ENCODE measurements at places on chromosomes 1 and 21. TPM values are rescaled to one million over a fixed set of nuclear protein-coding genes. Genes with fewer than 3 reads are reported as not detected.

Gene ZBTB7B
- polyA plus RNA-seq: 3.6 TPM

Gene FCRL1
- polyA plus RNA-seq: 0.08 TPM

Gene NOTCH2
- 70.6 TPM for polyA plus RNA-seq

Gene SLC35F3
- polyA plus RNA-seq: 0.04 TPM

Gene GJB3
- polyA plus RNA-seq: not detected

Gene CD164L2
- polyA plus RNA-seq: 0.06 TPM

Gene SLAMF8
- polyA plus RNA-seq: 0.73 TPM

Gene ARHGEF16
- 1.7 TPM for polyA plus RNA-seq

Gene PGLYRP3
- not detected for polyA plus RNA-seq

Gene NR1I3
- polyA plus RNA-seq: not detected

Gene AMPD1
- 0.18 TPM for polyA plus RNA-seq

Gene GNG12
- 41.0 TPM for polyA plus RNA-seq

Gene RXFP4
- not detected for polyA plus RNA-seq

Gene CCDC30
- polyA plus RNA-seq: 4.3 TPM

Gene CELA2B
- polyA plus RNA-seq: not detected

Gene AVPR1B
- polyA plus RNA-seq: not detected

Gene GPA33
- not detected for polyA plus RNA-seq

Gene ZNF695
- polyA plus RNA-seq: 0.35 TPM

Gene OR11L1
- not detected for polyA plus RNA-seq

Gene RHCE
- polyA plus RNA-seq: 0.21 TPM

Gene PROX1
- polyA plus RNA-seq: 3.6 TPM

Gene CLCA4
- polyA plus RNA-seq: not detected

Gene CTSE
- not detected for polyA plus RNA-seq

Gene C4BPA
- polyA plus RNA-seq: 2.3 TPM

Gene FAM3B
- polyA plus RNA-seq: 0.42 TPM

Gene PADI1
- not detected for polyA plus RNA-seq

Gene MAP3K21
- polyA plus RNA-seq: 0.52 TPM

Gene SVBP
- polyA plus RNA-seq: 39.6 TPM

Gene NHLH1
- 0.02 TPM for polyA plus RNA-seq

Gene KIAA0040
- 7.3 TPM for polyA plus RNA-seq

Gene KRTAP13-2
- polyA plus RNA-seq: not detected

Gene DNM3
- polyA plus RNA-seq: 3.9 TPM

Gene KRTAP12-2
- not detected for polyA plus RNA-seq

Gene ABCB10
- 5.6 TPM for polyA plus RNA-seq

Gene POU3F1
- polyA plus RNA-seq: not detected

Gene TMPRSS3
- polyA plus RNA-seq: 0.12 TPM

Gene CXADR
- polyA plus RNA-seq: 0.33 TPM

Gene HHIPL2
- polyA plus RNA-seq: 0.57 TPM

Gene MANEAL
- 0.99 TPM for polyA plus RNA-seq

Gene KCNK1
- 3.1 TPM for polyA plus RNA-seq

Gene ADGRB2
- 0.30 TPM for polyA plus RNA-seq

Gene INAVA
- polyA plus RNA-seq: 0.18 TPM

Gene HP1BP3
- polyA plus RNA-seq: 162 TPM

Gene BRDT
- polyA plus RNA-seq: 0.17 TPM

Gene GJC2
- 2.3 TPM for polyA plus RNA-seq

Gene TRIM67
- not detected for polyA plus RNA-seq

Gene TEX38
- not detected for polyA plus RNA-seq

Gene SIK1
- 7.2 TPM for polyA plus RNA-seq

Gene ACBD6
- polyA plus RNA-seq: 42.7 TPM

Gene JAK1
- polyA plus RNA-seq: 50.9 TPM

Gene OR10J1
- not detected for polyA plus RNA-seq
